Fibroblast of lung (primary cell): ENCODE measurements at places on chromosomes 7 and 10.

GRCh38 chr10:133341983-133342382 is 5.2 kb upstream of the PRAP1 start:
- DNase-seq: no peak

DNA sequence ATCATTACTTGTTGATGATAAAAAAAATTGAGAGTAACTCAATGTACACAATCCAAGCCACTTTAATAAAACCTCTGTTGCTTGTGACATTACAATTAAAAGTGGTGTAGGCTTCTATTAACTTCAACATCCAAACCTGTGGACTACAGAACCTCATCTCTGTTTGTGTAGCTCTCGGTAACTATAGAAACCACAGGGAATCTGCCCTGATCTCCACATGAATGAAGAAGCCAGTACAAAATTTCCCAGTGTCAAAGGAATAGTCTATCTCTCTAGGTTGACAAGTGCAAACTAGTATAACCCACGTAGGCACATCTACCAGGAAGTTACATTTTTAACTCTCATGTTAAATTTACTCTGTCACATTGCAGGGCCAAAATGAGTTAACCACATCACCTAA is 204.3 kb downstream of the CHCHD3 start:
- DNase-seq: no peak

DNA sequence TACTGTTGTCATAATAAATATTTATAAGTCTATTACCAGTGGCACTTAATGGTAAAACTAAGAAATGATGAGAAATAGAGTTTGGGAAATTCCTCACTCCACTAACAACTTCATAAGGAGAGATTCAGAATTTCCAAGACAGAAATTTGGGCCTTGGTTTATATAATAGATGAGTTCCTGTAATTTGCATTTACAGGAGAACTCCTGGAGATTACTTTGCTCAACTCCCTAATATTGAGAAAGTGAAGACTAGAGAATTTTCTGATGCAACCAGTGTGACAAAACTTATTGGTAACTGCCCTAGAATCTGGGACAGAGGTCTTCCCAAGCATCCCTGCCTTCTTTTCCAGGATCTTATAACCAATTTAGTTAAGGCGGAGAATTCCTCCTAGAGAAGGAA is 49.1 kb upstream of the GSAP start:
- peak; percentile 74 for DNase-seq

DNA sequence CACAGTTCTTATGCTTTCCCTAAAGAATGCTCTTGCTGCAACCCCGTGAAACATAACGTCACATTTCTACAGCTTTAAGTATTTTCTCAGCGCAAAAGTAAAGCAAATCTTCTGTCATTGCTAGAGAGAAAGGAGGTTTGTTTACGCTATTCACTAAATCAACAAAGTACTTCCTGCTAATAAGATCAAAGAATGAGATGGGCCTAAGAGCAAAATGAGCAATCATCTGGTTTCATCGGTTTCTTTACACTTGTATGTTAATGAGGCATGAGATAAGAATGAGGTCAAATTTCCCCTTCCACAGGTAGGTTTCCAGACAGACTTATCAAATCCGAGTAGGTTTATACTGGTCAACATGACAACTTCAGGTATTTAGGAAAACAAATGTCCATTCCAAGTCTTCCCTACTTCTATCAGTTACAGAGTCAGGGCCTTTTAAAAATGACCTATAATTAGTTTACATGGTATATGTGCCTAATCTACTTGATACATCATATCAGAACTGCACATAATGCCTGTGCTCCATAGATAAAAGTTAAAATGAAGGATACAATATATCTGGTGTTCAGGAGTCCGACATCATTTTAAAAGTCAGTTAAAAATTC is 8.4 kb downstream of the USP6NL start:
- DNase-seq: peak; percentile 47

- DNase-seq: no peak
These were observed 13.5 kb downstream of the PLEKHA8 start for GRCh38 chr7:30041526-30042269.

- DNase-seq: no peak
These were observed 50.6 kb downstream of the SLC29A4 start for GRCh38 chr7:5333121-5334045.

- DNase-seq: no peak
These were observed 166.2 kb downstream of the FAM107B start for GRCh38 chr10:14608381-14609001.

DNA sequence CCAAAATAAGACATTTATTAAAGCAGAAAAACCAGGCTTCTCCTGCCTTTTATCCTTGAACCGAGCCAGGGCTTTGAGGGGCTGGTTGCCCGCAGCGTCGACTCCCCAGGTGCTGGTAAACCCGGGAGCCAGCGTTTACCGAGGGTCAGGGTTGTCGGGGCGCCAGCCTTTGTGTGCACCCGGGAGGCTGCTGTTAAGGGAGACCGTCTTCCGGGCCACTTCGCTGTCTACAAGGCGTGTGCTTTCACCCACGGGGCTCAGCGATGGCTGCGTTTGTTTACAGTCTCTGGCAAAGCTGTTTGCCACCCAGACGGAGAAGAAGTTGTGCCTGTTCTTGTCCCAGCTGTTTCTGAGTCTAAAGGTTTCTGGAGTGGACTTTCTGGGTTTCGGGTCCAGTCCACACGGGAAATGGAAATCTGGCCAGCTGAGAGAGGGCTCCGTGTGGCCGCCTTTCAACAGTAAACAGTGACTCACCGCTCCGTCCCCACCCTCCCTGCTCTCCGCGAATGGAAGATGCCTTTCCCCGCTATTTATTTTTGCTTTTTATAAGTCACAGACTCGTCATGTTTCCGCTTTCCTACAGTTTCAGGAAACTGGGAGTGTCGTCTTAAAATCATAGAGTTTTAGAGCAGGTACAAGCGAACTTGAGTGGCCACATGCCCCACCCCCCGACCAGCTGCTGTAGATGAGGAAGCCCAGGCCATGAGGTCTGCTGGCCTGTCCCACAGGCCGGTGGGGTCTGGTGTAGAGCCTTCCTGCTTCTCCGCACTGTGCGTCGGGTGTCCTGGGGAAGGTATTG is 2.2 kb downstream of the MAFK start:
- DNase-seq: peak; percentile 90

DNA sequence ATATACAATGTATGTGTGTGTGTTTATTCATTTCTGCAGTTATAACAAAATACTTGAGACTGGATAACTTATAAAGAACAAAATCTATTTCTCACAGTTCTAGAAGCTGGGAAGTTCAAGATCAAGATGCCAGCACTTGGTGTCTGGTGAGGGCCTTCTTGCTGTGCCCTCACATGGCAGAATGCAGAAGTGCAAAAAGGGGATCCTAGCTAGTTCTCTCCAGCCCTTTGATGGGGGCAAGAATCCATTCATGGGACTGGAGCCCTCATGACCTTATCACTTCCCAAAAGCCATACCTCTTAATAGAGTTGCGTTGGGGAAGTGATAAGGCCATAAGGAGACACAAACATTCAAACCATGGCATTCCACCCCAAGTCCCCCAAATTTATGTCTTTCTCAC is 8.4 kb downstream of the GRB10 start:
- no peak for DNase-seq

- no peak for DNase-seq
These were observed 109.1 kb upstream of the TNRC18 start for GRCh38 chr7:5532536-5533335.

DNA sequence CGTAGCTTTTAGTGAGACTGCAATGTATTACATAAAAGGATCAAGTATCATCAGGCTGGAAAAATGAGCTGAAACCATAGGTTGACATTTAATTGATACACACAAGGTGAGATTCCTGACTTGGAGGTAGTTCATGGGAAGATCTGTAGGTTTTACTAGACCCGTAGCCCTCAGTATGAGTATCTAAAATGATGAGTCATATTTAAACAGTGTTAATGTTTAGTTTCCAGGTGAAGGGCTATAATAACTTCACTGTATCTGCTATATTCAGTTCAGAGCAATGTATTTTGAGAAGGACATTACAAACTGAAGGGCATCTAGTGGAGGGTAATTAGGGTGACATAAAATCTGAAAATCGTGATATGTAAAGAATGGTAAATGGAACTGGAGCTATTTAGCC is 35.0 kb downstream of the ENTPD1 start:
- no peak for DNase-seq

GRCh38 chr7:121428855-121429489 is 32.9 kb upstream of the FAM3C start:
- DNase-seq: peak; percentile 71

GRCh38 chr10:69896606-69897231 is 95.0 kb downstream of the COL13A1 start:
- DNase-seq: no peak

DNA sequence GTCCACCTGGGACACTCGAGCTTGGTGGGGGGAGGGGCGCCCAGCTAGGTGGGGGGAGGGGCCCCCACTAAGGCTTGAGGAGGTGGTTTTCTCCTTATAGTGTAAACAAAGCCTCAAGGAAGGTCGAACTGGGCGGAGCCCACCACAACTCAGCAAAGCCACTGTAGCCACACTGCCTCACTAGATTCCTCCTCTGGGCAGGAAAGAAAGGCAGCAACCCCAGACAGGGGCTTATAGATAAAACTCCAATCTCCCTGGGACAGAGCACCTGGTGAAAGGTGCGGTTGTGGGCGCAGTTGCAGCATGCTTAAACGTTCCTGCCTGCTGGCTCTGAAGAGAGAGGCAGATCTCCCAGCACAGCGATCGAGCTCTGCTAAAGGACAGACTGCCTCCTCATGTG is 133.1 kb downstream of the SNX13 start:
- no peak for DNase-seq

DNA sequence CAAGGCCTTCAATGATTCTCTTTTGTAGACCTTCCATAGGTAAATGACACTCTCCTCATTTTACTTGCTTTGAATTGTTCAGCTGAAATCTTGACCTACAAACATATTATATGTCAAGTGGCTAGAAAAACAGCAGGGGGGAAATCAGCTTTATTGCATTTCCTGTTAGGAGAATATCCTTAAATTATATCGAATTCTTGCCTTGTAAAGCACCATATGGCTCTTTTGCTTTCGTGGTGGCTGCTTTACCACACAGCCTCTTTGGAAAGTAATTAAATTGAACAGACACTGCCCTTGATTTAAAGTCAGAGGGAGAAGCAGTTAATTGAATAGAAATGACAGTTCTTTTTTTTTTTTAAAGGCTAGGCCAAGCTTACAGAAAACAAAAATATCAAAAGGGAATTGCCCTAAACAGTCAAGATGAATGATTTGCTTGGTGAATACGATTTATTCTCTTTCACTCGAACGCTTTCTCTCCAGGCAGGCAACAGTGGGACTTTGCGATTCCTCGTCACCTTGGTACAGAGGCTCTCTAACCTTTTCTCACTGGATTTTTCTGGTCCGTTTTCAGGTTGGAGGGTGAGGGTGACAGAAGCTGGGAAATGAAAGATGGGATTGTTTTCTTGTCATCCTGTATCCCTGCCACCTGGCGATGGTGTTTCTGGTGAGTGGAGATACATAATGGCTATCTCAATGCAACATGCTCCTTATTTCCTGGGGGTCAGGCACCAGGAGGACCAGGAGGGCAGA is 126.0 kb downstream of the GATA3 start:
- DNase-seq: no peak

- DNase-seq: no peak
These were observed 250.7 kb upstream of the MYO3A start for GRCh38 chr10:25683344-25683743.

DNA sequence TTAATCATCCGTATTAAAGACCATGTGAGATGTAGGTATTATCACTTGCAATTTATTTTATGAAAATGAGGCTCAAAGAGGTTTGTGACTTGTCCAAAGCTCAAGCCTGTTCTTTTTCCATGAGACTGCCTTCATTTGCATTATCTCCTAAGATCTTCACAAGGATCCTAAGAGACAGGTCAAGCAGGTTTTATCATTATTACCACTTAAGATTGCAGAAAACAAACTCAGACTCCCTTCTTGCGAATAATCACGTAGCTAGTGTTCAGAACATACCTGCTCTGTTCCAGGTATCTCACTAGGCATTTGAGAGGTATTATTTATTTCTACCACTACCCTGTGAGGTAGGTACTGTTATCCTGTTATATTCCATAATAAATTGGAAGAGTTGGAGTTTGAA is 64.8 kb downstream of the ZNRF2 start:
- no peak for DNase-seq

DNA sequence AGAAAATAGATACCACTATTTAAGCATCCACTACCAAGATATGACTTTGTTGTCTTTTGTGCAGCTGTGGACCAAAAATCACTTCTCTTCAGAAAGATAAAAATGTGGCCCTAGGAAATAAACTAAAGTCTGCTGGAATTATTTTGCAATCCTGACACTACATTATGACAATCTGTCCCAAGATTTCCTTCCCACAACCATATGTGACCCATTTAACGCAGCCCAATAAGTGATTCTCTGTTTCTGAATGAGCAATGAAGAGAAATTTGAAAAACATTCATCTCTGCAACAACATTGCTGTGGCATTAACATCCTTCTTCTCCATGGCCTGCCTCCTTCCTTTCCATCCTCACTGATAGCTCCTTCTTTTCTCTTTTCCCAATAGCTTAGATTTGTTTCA is 212.0 kb downstream of the TSPAN12 start:
- no peak for DNase-seq

- no peak for DNase-seq
These were observed 12.0 kb downstream of the LARP4B start for GRCh38 chr10:919481-919880.

GRCh38 chr7:111760043-111760442 is 197.8 kb upstream of the IMMP2L start:
- DNase-seq: no peak

DNA sequence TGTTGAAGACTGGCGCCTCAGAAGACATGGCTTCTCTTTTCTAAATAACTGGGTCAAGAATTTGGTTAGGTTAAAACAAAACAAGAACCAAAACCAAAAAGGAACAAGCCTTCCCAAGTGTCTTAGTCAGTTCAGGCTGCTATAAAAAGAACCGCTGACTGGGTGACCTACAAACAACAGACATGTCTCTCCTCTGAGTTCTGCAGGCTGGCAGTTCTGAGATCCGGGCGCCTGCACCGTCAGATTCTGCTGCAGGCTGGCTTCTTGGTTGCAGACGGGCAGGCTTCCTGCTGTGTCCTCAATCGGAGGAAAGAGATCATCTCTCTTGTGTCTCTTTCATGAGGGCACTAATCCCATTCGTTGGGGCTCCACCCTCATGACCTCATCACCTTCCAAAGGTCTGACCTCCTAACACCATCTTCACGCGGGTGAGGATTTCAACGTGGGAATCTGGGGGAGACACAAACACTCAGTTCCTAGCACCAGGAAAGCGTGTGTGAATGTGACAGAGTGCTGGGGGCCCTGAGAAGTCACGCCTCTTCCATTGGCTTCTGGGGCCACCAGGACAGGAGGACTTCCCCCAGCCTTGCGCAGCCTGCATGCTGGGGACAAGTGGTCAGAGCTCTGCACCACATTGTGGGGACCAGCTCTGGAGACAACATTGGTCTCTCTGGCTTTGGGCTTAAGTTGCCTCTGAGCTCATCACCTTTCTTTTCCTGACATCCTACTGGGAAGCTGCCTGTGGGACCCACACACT is 63.1 kb downstream of the ASB13 start:
- no peak for DNase-seq
